B cell (primary cell): ENCODE measurements at places on chromosomes 2 and 18.

- DNase-seq: no peak
These were observed 98.4 kb upstream of the NEUROD1 start for GRCh38 chr2:181778621-181779201.

DNA sequence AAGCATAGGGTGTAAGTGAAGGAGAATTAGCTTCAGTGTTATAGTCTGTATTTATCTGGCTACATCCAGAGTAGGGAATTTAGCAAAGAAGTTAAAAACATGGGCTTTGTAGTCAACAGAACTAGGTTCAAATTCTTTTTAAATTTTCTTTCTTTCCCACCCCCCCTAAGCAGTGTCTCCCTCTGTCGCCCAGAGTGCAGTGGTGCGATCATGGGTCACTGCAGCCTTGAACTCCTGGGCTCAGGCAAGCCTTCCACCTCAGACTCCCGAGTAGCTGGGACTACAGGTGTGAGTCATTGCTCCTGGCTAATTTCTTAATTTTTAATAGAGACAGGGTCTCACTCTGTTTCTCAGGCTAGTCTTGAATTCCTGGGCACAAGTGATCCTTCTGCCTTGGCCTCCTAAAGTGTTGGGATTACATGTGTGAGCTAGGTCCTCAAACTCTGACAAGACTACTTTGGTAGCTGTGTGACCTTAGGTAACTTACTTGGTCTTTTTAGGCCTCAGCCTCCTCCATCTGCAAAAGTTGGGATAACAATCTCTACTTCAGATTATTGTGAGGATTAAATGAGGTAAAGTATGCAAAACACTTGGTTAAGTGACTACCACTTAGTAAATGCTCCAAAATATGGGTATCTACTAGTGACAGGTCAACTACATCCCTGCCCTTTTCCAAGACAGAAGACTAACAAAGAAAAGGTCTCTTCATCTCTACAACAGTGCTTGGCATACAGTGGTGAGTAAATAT, 17.8 kb downstream of the DOK1 start:
- no peak for DNase-seq

- no peak for DNase-seq
These were observed 164.7 kb downstream of the GRB14 start for GRCh38 chr2:164456619-164457018.

DNA sequence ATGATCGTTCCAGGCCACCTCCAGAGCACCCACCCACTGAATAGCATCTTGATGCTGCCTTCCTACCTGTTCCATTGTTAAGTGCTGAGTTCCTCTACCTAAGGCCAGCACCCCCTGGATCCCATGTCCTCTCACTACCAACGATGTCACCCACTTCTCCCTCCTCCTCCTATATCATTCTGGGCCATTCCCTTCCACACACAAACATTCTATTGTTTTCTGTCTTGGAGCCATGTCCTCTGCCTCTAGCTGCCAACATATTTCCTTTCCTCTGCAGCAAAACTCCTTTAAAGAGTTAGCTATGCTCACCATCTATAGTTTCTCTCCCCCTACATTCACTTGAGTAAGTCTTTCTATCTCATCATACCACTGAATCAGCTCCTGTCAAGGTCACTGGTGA, 64.0 kb upstream of the ACKR3 start:
- DNase-seq: no peak

GRCh38 chr2:239041062-239041461, 193.2 kb downstream of the TWIST2 start:
- DNase-seq: no peak

- DNase-seq: no peak
These were observed 80.3 kb upstream of the HAAO start for GRCh38 chr2:42872721-42873120.

GRCh38 chr2:161146996-161147395, 13.2 kb upstream of the TANK start:
- no peak for DNase-seq

DNA sequence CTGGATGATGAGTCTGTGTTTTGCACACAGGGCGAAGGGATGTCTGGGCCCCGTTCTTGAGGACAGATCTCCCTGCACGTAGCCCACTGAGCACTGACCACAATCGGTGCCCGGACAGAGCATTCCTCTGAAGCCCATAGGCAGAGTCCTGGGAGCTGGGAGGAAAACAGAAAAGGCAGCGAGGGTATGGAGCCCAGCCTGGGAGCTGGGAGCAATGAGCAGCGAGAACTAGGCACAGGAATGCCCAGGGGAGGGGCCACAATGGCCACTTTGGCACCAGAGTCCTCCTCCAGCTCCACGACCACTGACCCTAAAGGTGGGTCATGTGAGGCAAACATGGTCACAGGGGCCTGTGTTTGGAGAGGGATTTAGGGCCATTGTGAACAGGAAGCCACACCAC, 333.9 kb downstream of the EIPR1 start:
- no peak for DNase-seq

DNA sequence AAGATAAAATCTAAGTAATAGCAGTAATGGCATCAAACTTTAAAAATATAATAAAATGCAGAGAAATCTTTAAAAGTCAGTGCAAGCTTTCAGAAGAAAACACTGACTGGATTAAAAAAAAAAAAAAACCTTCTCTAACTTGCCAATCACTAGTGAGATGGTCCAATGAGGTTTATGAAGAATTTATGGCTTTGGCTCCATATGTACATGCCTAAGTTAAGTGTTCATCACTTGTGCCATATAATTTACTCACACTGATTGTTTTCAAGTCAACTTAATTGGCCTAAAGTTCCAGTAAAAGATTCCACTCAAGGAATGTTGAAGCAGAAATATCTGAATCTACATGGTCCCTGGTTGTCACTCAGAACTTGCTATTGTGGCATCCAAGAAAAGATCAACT, 40.7 kb upstream of the RAB27B start:
- no peak for DNase-seq

- DNase-seq: no peak
These were observed 18.7 kb upstream of the DYTN start for GRCh38 chr2:206736935-206737334.

GRCh38 chr18:57749604-57749970, 53.5 kb downstream of the ATP8B1 start:
- no peak for DNase-seq

GRCh38 chr18:71673954-71674353, 870.2 kb downstream of the CBLN2 start:
- DNase-seq: no peak
